ENCODE measurements at places on chromosomes 5 and 9.

GRCh38 chr5:127056896-127057295, 16.4 kb downstream of the C5orf63 start:
- no peak for DNase-seq

DNA sequence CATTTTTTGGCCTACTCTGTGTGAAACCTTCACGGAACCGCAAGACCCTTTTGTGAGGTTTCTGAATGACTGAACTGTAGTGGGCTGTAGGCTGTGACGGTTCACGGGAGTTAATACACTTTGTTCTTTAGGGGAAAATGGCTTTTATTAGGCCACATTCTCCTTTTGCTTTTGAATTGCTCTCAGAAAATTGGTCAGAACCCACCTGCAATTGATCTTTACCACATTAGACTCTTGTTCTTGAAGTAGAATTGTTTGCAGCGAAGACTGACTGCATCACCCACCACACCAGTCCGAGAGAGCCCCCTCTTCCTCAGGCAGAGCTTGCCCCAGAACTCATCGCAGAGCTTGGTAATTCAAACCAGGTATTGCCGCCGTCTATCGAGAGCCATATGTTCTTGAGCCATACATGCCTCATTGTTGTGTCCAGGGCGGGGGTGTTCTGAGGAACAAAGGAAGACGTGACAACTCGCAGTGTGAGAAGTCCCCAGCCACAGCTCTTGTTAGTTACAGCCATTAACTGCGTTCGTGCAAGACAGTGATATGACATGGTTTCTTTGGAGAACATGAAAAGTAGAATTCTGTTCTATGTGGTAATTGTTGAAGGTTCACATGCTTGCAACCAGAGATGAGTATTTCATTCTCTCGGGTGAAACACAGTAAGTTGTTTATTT, 166.4 kb upstream of the OTULINL start:
- no peak for DNase-seq

GRCh38 chr5:112885001-112885400, 23.9 kb downstream of the SRP19 start:
- DNase-seq, result no peak

- no peak for DNase-seq
Measured at GRCh38 chr9:117768750-117769395, 64.7 kb downstream of the TLR4 start.

DNA sequence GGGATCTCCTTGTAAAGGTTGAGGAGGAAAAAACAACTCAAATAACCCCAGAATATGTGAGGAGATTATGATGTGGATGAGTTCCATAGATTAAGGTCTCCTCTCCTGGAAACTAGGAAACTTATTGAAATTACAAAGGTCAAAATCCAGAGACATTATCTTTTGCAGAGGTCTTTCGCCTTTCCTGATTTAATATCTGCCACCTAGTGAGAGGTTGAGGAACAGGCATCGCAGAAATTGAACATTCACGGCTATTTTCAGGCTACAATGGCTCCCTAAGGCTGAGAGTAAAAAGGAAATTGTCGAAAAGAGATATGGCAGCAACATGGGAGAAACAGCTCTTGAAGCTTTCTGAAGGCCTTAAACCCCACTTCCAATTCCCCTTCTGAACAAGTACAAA, 127.5 kb upstream of the PLCXD3 start:
- DNase-seq, result no peak

GRCh38 chr5:141785135-141785534, 93.1 kb downstream of the PCDH1 start:
- peak; percentile 48 for DNase-seq

DNA sequence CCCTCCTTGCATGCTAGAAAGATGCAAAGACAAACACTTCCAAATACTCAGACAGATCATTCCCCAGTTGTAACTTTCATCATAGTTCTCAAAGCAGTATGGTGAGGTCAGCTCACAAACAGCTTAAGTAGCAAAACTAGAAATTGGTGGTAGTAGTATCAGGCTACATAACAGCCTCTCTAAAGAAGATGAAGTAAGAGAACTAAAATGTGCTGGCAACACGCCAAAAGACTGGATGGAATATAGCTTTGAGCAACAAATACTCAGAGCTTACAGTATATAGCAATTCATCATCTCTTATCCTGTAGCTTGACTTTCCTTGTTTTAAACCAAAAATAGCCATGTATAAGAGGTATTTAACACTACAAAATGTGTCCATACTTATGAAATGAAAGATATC, 7.5 kb downstream of the PFDN1 start:
- peak; percentile 27 for DNase-seq

DNA sequence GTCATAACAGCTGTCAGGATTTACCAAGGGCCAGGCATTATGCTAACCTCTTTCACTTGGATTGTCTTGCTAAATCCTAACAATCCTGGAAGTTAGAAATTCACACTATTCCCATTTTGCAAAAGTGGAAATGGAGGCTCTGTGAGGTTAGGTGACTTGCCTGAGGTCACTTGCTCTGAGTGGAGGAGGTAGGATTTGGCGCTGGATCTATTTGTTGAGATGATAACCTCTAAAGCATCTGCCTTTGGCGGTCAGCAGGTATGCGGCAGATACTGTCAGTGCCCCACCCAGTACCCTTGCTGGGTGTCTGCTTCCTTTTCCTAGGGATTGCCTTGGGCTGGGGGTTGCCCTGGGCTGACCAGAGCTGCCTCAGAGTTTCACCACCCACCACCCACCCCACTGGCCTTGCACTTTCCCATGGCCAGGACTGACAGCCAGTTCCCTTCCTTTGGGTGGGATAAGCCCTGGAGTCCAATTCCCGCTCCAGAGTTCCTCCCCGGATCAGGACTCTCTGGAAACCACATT, 164.8 kb upstream of the MSX2 start:
- DNase-seq, result no peak

GRCh38 chr5:25570067-25570583, 925.3 kb upstream of the CDH10 start:
- DNase-seq, result no peak

DNA sequence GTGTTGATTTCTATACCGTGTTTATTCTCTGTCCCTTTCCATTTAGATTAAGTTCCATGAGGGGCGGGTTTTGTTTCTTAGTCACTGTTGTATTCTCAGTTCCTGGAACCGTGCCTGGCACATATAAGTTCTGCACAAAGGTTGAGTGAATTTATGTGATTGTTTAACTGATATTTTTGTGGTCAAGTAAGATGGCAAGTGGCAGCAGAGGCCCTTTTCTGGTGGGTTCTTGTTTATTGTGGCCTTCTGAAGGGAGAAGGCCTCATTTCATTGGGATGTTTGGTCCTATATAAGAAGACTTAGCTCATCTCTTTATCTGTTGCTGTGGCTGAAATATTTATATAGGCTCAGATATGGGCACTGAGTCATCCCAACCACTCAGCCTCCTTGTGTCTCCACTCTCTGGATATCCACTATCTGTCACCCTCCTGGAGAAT, 262.5 kb downstream of the PSAT1 start:
- no peak for DNase-seq

- peak; percentile 39 for DNase-seq
Measured at GRCh38 chr5:151238303-151238741, 14.4 kb upstream of the CCDC69 start.

GRCh38 chr5:152529440-152529839, 124.4 kb upstream of the NMUR2 start:
- DNase-seq, result no peak

GRCh38 chr5:125421006-125421405, 674.6 kb upstream of the ZNF608 start:
- no peak for DNase-seq

- peak; percentile 20 for DNase-seq
Measured at GRCh38 chr9:131227112-131227958, 49.0 kb downstream of the FAM78A start.

GRCh38 chr9:6272229-6272598, 56.0 kb upstream of the TPD52L3 start:
- no peak for DNase-seq

GRCh38 chr5:31768784-31769183, 129.9 kb downstream of the PDZD2 start:
- no peak for DNase-seq

GRCh38 chr5:40446910-40447309, 232.8 kb upstream of the PTGER4 start:
- DNase-seq, result no peak

DNA sequence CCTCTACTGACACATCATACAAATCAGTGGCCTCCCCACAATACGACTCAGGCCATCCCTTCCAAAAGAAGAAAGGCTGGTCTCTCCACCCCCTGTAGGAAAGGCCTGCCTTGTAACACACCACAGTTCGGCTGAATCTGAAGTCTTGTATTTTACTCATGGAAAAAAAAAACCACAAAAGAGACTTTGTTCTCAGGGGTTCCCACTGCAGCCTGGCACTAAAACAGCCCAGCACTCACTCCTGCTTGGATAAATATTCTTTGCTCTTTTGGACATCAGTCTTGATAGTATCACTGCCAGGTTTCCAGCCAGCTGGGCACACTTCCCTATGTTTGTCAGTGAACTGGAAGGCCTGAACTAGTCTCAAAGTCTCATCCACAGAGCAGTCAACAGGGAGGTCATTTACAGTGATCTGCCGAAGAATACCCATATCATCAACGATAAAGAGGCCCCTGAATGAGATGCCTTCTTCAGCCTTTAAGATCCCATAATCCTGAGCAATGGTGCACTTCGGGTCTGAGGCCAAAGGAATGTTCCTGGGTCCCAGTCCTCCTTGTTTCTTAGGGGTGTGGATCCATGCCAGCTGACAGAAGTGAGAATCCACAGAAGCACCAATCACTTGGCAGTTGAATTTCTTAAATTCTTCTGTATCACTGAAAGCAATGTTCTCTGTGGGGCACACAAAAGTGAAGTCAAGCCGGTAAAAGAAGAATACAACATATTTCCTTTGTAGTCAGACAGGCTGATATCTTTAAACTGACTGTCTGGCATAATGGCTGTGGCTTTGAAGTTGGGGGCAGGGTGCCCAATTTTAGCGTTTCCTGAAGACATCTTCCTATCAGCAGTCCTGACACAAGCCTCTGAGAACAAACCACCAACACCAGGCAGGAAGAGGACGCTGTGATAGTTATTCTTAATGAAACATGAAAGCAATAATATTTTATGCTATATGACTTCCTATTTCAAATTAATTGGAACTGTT, 198.1 kb downstream of the LURAP1L start:
- peak; percentile 20 for DNase-seq

DNA sequence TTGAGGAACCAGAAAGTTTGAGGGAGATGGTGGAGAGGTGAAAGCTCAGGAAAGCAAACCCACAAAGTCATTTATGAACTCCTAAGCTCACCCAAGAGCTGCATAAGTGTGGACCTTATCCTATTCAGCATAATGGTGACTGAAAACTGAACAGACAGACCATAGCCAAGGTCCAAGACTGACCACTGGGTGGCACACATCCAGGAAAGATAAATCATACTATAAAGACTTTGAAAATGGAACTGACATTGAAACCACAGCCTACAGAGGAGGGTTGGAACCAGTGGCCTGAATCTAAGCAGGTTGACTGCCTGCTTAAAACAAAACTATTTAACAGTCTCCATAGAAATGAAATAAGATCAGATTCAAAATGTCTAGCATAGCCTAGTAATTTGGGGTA, 121.0 kb upstream of the RGS7BP start:
- DNase-seq, result no peak

GRCh38 chr9:121201045-121201737, 478 bp downstream of the RAB14 start:
- peak; percentile 60 for DNase-seq

- DNase-seq, result no peak
Measured at GRCh38 chr9:18371621-18372020, 102.3 kb upstream of the ADAMTSL1 start.

- DNase-seq, result no peak
Measured at GRCh38 chr9:13113216-13113615, 166.3 kb downstream of the MPDZ start.

DNA sequence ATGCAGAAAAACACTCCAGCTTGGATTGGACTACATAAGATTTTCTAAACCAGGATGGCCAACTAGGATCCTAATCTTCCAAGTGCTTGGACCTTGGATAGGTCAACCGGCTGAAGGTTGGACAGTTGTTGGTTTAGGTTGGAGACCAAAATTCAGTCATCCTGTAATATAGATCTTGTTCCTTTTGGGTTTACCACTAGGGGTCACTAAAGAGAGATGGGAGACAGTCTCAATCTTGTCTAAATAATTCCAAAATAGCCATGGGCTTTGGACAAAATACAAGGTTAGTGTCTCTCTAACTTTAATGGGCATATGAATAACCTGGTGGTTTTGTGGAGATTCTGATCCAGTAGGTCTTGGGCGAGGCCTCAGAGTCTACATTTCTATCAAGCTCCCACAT, 148.7 kb upstream of the ERCC6L2 start:
- no peak for DNase-seq

DNA sequence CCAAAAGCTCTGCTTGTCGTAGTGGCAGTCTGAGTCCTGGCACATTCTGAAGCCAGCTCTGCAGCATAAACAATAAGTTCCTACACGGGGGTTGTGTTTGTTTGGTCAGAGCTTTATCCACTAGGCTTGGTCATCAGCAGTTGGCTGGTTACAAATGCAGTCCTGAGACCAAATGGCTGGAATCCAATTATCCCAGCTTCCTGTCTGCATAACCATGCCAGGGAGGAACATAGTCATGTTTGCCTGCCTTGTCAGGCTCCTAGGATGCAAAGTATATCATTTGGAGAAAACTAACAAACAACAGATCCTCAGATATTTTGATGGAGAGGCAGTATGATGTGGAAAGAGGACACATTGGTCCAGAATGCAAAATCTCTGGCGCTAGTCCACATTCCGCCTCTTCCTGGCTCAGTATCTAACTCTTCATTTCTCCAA, 85.8 kb downstream of the FBXO38 start:
- DNase-seq, result no peak

GRCh38 chr5:154813736-154814135, 36.7 kb downstream of the FAXDC2 start:
- no peak for DNase-seq

DNA sequence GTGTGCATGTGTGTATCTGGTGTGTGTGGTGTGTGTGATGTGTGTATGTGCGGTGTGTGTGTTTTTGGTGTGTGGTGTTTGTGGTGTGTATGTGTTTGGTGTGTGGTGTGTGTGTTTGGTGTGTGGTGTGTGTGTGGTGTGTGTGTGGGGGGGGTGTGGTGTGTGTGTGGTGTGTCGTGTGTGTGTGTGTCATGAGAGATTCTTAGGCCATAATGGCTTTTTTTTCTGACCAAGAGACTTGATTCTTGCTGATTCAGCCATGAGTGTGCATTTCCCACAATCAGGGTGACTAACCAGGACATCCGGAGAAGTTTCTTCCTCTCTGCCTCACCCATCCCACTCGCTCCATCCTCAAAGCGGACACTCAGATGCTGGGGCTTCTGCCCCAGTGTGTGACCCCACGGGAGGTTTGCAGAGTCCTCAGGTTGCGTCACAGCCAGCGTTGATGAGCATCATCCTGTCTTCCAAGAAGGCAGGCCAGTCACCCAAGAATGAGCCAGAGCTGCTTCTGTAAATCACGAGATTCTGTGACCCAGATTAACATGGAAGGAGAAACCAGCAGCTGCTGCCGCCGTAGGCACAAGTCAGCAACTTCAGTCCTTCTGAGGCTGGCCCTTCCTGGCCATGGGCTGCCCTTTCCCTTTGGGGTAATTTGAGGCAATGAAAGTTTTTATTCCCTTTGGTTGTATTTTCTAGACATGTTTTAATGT, 12.5 kb upstream of the CTSL start:
- DNase-seq, result peak; percentile 73

GRCh38 chr5:84119252-84119651, 265.4 kb downstream of the EDIL3 start:
- no peak for DNase-seq
